ENCODE measurements at places on chromosomes 7 and 10.

GRCh38 chr10:126930883-126931503 is 25.8 kb downstream of the DOCK1 start:
- no peak for DNase-seq

DNA sequence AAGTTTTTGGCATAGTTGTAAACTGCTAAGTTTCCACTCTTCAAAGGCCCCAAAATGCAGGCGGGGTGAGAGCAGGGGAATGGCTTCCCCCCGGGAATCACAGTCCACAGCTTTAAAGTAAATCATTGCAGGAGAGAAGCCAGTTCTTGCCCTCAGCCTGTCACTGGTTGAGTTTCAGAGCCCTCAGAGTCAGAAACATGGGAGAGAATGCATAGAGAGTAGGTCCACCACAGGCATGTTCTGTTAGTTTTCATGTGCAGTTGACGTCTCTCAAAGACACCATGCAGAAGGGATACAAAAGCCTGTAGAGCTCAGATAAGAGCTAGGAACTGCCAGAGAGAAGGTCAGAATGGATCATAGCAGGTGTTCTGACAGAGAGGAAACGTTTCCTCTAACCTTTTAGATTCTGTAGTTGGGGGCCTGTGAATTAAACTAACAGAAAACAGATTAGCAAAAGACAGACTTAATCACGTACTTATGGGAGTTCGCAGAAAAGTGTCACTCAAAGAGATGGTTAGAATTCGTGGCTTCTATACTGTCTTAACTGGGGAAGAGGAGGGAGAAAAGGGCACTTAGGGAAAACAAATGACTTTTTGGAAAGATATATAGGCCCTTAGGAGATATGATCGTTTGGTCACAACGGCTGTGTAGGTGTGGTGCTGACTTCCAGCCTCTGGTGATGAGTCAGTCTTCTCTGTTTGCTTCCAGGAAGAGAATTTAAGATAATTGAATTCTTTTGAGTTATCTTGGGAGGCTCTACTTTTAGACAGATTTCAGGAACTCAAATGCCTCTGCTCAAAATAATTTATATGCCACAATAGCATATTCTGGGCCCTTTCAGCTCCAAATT is 48.0 kb upstream of the MSRB2 start:
- DNase-seq: no peak

DNA sequence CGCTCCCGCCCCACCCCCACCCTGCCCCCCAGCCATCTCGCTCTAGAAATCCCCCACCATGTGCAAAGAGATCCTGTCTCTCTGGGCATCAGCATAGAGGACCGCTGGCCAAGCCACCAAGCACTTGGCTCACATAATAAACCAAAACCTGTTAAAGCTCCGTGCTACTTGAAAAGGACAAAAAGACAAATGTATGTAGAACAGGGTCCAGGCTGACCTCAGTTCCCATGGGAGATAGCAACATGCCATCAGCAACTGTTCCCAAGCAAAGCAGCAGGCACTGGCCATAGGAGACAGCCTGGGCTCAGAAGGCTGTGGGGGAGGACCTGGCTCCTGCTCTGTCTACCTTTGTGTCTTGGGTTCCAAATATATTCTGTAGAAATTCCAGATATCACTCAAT is 38.4 kb upstream of the GDF10 start:
- no peak for DNase-seq

GRCh38 chr7:139682136-139683013 is 95.4 kb downstream of the HIPK2 start:
- no peak for DNase-seq

DNA sequence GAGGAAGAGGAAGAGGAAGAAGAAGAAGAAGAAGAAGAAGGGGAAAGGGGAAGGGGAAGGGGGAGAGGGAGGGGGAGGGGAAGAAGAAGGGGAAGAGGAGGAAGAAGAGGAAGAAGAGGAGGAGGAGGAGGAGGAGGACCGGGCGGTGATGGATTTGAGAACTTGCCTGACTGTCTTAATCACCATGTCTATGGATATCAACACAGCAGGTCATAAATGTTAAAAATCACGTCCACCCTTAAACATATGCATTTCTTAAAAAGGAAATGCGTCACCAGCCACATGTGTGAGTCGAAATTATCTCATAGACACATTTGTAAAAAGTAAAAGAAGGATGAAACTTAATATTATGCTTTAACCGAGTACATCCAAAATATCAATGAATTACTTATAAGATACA is 42.1 kb upstream of the INSIG1 start:
- no peak for DNase-seq

GRCh38 chr10:3700531-3701076 is 84.4 kb downstream of the KLF6 start:
- DNase-seq: no peak

DNA sequence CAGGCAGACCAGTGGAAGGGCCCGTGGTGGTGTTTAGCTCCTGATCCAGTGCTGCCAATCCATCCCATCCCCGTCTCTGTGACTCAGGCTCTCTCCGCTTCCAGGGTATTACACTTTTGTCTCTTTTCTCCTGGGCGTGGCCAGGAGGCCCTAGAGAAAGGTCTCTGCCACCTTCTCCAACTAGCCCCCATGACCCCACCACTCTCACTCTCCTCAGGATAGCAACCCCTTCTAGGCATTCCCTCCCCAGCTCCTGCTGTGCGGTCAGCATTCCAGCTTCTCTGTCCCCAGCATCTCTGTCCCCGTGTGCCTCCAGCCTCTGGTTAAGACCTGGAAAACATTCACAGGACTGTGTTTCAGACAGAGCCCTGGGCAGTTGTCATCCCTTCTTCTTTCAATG is 36.2 kb upstream of the R3HCC1L start:
- DNase-seq: no peak

DNA sequence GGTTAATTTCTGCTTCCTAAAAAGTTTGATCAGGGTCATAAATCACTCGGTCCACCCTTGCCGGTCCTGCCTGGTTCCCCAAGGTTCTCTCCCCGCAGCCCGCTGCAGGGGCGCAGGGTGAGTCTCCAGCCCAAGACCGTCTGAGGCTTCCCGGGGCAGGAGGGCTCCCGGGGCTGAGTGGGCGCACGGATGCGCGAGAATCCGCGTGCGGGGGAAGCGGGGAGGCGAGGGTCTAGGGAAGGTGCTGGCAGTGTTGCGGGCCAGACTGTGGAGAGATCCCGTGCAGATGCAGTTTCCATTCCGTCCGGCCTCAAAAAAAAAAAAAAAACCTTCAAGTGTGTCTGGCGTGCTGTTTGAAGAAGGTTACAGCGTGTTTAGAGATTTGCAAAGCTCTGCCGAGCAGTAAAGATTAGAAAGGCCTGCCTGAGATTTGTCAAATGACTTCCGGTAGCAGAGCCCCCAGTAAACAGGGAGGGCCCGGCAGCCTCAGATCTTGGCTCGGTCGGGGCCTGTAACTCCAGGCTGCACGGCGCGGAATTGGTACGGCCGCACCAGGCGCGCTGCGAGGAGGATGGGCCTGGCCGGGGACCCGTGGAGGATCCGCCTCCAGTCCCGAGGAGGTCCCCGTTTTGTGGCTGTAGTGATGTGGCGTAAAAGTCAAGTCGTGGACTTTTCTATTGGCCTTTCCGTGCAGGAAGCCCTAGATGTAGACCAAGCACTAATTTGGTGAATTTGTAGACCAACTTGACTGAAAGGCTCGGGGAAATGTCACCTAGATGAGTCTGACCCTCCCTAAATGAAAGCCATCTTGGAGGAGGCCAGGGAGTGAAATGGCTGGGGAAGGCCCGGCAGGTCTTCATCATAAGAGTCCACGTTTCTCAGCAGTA is 293.2 kb upstream of the NFE2L3 start:
- DNase-seq: no peak

- no peak for DNase-seq
Measured at GRCh38 chr10:46197050-46197449, 89.7 kb upstream of the ANTXRL start.

DNA sequence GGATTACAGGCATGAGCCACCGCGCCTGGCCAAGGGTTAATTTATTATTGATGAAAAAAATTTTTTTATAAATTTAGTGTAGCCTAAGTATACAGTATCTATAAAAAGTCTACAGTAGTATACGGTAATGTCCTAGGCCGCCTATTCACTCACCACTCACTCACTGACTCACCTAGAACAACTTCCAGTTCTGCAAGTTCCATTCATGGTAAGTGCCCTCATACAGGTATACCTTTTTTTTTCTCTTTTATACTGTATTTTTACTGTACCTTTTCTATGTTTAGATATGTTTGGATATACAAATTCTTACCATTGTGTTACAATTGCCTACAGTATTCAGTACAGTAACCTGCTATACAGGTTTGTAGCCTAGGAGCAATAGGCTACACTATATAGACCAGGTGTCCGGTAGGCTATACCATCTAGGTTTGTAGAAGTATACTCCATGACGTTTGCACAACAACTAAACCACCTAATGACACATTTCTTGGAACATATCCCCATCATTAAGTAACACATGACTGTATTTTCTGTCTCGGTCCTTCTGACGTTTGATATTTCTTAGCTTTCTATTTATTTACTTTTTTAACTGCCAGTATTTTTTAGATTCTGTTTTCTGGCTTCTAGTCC is 23.4 kb downstream of the IRF5 start:
- no peak for DNase-seq

- DNase-seq: no peak
Measured at GRCh38 chr7:115613836-115614235, 416.7 kb downstream of the TFEC start.

GRCh38 chr7:25408012-25408687 is 179.9 kb upstream of the NPVF start:
- no peak for DNase-seq

DNA sequence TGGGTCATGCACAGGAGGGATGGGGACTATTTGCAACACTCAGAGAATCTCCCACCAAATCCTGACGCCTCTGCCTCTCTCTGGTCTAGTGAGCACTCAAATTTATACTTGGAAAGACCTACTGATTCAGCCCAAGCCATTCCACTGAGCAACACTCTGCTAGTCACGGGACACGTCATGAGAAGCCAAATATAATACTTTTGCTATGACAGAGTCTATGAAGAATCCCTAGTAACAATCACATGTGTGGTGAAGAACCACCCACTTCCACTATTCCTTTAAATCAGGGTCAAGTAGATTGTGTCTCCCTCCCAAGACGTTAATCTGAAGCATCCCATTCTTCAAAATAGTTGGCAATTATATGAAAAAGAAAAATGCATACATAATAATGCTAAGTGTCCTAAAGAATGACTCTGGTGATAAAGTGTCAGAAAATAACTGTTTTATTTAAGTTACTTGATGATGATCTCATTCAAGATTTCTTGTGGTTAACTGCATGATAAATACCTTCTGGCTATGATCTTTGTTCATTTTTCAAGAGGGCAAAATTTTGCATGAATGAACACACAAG is 28.5 kb downstream of the CHCHD3 start:
- DNase-seq: no peak

DNA sequence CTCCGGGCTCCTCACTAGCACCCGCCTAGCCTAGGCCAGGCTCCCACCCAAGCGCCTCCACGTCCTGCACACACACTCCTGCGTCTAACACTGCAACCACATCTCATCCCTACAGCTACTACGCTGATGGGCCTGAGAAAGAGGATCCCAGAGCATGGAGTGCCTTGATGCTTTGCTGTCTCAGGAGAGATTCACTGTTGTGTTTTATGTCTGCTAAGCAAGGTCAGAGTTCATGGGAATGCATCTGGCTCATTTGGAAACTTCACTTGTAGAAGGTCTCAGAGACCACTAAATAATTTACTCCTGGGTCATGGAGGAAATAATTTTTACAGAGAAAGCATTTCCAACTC is 88.7 kb downstream of the SLIT1 start:
- no peak for DNase-seq

DNA sequence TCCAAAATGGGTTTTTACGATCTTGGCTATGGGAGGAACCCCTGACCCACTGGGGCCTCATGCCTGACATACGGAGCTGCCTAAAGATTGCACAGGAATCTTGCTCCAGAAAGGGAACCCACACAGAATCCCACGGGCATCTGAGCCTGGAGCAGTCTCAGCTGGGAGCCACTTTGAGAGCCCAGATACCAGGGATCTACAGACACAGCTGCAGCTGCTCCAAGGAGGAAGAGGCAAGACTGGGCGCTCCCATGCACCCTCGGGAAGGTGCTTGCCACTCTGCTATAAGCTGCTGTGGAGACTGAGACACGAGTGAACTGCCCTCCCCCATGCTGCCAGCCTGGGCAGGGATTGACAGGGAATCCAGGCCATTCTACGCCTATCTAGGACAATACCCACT is 202.5 kb downstream of the REEP3 start:
- DNase-seq: no peak

- DNase-seq: no peak
Measured at GRCh38 chr7:42494736-42495135, 257.7 kb upstream of the GLI3 start.

GRCh38 chr7:32436146-32436928 is 53.8 kb downstream of the LSM5 start:
- DNase-seq: no peak

DNA sequence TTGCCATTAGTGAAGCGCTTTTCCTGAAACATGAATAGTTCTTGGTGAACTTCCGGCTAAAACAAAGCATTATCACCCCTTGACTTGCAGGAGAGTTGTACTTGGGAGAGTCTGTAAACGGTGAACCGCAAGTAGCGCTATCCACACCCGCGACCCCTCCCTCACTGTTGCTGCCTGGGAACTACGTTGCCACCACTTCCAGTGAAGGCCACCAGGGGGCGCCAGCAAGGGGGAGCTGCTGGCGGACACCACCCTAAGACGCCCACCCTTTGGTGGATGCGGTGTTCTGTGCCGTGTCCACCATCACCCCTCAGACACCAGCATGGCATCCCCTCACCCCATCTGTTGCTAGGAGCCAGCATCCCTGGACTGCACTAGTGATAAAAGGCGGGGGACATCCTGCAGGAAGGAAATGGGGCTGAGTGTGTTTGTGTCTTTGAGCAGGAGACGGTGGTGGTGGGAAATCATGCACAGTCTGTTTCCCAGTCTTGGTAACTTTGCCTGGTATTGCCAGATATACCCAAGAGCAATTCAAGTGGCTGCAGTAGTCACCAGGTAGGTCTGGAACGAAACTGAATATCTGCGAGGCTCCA is 298.2 kb downstream of the FRMD4A start:
- no peak for DNase-seq

DNA sequence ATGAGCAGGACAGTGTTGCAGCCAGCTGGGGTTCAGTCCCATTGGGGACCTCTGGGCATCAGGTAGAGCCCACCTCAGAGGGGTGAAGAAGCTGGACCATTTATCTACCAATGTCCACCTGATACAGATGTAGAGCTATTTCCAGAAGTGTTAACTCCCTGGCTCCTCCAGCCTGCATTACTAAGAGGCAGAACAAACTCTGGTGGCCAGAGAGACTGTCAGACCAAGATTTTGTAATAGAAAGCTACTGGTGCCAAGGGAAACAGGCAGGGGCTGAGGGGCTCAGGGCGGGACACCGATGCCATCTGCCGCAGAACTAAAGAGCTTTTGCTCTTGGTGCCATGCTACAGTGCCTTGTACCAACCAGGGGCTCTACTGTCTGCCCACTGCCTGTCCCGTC is 268.2 kb upstream of the HABP2 start:
- DNase-seq: no peak

- no peak for DNase-seq
Measured at GRCh38 chr7:43492896-43493295, 90.0 kb upstream of the STK17A start.

GRCh38 chr10:7406712-7407333 is 4.0 kb downstream of the SFMBT2 start:
- DNase-seq: no peak
